Fibroblast of lung (primary cell): ENCODE measurements at places on chromosomes 2 and 18.

GRCh38 chr2:126399001-126399400 lies 257.0 kb upstream of the GYPC start:
- DNase-seq = no peak

- DNase-seq = no peak
Measured at GRCh38 chr2:41000374-41000773, 548.5 kb upstream of the SLC8A1 start.

DNA sequence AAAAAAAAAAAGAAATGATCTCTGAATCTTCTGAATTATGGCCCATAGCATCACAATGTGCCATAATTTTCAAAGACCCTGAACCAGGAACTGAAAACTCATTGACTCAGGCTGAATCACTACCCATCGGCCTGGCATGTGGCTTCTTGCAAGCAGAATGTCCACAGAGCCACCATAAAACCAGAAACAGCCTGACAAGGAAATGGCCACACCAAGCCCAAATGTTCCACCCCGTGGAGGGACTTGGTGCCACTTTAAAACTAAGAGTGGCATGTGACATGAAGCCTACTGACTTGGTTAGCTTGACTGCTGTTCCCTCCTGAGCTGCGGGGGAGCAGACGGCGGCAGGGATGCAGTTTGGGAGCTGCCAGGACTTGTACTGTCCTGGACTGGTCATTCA lies 71.2 kb upstream of the RBM44 start:
- DNase-seq = peak; percentile 54

DNA sequence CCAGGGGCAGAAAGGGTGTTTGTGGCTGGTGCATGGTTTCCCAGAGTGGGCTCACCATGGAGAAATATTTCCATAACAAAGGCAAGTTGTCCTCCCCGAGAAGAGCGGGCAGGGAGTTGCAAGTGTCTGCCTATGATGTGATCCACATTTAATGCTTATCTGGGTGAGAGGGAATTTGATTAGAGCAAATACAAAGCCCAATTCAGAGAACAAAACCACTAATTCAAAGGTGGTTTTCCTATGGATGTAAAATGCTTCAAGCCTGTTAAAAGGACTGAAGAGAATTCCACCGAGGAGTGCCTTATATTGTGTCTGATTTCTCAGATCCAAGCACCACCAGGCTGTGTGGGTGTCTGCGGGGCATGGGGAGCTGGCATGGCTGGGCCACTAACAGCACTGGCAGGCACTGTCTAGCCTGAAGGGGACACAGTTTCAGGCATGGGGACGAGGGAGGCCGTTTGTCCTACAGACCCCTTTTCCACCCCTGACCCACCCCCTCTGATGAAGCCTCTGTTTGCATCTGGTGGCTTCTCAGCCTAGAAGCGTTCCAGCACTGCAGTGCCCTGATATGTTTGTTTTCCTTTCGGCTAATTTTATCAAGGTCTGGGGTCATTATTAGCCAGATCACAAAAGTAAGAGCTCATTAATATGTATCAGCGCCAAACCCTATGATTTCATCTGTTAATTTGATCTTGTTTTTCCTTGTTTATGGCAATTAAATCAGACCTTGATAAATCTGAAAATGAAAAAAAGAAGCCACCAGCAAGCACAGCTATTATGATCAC lies 357.3 kb downstream of the HRH4 start:
- no peak for DNase-seq

GRCh38 chr2:138649571-138649970 lies 130.6 kb downstream of the NXPH2 start:
- DNase-seq = peak; percentile 30

DNA sequence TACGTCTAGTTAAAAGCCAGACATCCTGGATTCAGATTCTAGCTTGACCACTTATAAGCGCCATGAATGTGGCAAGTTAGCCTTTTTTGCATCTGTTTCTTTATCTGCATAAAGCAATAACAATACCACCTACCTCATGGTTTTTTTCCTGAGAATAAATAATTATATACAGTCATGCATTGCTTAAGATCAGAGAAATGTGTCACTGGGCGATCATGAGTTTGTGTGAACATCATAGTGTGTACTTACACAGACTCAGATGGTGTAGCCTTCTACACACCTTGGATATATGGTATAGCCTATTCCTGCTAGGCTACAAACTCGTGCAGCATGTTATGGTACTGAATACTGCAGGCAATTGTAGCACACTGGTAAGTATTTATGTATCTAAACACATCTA lies 84.7 kb upstream of the PELI1 start:
- no peak for DNase-seq

GRCh38 chr2:23301136-23301535 lies 83.8 kb upstream of the KLHL29 start:
- peak; percentile 1 for DNase-seq

GRCh38 chr2:138720035-138720838 lies 60.0 kb downstream of the NXPH2 start:
- no peak for DNase-seq

DNA sequence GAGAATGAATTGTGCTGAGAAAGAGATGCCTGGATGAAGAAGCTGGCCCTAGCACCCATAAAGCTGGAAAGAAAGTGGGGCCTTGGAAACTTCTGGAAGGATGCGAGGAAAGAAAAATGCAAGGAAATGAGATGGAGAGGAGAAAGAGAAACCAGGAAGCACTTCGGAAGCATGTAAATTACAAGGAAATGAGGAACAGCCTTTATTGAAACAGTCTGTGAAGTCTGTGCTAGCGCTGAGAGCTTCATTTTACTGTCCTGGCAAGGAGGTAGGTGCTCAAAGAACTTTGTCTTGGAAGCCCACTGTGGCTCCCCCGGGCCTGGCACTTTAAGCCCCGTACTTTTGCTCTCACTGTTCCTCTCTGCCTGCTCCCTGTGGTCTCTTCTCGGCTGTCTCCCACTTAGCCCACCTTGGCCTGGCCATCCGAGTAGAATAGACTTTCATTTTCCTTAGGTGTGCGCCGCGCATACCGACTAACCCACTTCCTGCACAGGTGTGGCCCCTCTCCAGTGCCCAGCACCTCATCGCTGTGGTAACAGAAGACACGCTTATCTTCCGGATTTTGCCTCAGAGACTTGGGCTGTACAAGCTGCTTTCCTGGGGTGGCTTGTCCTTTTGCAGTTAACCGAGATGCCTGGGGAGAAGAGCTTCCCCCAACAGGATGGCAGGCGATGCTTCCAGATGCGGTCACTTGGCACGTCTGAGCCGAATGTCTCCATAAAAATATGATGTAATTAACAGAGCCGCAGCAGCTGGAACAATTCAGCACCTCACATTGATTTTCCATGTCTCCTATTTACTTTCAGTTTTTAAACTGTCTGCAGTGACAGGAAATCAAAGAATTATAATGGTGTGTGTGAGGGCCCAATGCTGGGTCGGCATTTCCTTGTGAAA lies 199.6 kb downstream of the HRH4 start:
- peak; percentile 62 for DNase-seq

DNA sequence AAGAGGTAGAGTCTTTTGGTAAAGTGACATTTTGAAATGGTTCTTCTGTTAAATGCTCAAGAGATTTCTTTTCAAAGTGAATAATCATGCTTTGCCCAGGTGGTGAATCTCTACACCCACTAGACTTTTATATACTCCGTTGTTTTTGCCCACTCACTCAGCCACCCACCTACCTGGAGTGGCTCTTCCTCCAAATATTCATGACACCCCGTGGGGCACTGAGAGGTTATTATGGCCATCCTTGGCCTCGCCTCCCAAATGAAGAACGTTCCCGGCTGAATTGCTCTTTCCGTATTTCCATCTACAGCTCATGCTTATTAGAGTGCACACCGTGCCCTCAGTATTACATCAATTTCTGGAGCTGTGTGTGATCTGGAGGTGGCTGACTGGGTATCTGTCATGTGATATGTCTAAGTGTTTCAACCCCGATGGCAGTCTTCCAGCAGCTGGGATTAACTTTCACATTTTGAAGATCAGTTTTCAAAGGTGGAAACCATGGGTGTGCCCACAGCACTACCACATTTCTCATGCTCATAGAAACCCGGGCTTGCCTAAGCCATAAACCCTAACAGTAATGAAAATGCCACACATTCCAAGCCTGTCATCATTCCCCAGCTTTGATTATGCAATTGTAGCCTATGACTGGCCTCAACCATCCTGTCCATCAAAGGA lies 406.6 kb upstream of the MMADHC start:
- peak; percentile 61 for DNase-seq

DNA sequence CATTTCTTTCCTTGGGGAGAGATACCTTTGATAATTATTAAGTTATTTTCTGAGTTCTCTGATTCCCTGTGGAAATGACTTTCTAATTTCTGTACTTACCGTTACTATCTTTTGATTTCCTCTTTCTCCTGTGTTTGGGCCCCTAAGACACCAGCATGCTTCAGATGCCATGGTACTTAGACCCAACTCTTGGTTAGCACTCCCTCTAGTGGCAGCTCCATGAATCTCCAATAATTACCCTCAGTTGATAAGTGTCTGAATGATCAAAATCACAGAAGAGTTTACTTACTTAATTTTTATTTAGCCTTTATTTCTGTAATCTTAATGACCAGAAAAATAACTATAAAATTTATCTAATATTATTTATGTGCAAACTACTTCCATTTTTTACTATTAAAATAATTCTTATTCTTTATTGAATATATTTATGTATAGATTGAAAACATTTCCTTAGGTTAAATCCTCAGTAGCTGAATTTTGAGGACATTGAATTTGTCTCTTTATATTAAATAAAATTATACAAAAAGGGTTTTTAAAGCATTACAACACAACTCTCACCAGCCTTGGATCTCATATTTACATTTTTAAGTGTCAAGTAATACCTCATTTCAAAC lies 300.4 kb downstream of the KCNS3 start:
- peak; percentile 53 for DNase-seq

DNA sequence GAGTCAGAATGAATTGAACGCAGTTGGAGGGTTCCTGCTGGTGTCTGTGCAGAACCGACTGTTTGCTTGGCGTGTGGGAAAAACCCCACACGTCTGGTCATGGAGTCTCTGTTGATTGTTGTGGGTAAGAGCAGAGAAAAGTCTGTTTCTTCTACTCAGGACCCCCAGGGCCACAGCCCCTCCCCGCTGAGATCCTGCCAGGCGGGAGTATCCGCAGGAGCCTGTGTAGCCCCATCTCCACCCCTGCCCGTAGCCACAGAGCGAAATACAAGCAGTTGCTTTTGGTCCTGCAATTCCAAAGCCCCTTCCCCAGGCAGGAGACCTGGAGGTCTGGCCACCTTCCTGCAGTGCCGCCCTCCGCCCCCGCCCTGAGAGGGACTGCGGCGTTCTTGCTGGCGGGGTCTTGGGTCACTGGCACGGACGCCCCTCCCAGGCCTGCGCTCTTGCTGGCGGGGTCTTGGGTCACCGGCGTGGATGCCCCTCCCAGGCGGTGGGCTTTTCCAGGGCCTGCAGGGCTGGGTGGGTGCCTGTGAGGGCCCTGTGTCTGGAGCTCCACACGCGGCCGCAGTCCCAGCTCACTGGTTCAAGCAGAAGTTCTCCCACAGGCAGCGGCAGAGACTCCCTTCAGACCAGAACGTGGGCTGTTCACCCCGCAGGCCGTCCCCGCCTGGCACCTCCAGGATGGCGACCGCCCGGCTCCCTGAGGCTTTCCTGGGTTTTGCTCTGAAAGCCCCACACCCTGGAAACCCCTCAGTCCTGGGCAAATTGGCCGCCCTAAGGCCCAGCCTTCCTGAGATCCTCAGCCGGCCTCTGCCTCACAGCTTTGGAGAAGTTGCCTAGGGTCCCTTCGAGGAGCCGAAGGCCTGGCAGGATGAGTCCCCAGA lies 76.0 kb upstream of the CTDP1 start:
- no peak for DNase-seq

- DNase-seq = no peak
Measured at GRCh38 chr2:100278986-100279385, 43.3 kb downstream of the LONRF2 start.

- peak; percentile 92 for DNase-seq
Measured at GRCh38 chr2:12918835-12919445, 202.2 kb downstream of the TRIB2 start.

GRCh38 chr2:162840598-162841246 lies 2.2 kb upstream of the KCNH7 start:
- peak; percentile 43 for DNase-seq

GRCh38 chr18:24010673-24011072 lies 3.9 kb upstream of the TTC39C start:
- DNase-seq = no peak

DNA sequence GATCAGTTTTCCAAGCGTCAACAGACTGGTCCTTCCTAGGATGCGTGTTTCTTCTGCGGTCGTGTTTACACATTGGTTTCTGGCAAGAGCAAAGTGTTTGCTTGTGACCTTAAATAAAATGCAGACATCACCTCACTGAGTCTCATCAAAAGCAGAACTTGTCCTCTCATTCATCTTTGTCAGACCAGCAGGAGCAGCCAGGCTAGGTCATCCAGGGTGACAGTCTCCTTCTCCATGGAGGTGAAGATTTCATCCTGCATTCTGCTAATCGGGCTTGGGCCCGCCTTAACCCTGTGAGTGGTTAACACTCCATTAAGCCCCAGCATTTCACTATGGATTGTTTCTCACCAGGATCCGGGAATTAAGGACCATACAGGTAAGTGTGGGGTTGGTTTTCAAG lies 64.2 kb upstream of the PID1 start:
- no peak for DNase-seq

DNA sequence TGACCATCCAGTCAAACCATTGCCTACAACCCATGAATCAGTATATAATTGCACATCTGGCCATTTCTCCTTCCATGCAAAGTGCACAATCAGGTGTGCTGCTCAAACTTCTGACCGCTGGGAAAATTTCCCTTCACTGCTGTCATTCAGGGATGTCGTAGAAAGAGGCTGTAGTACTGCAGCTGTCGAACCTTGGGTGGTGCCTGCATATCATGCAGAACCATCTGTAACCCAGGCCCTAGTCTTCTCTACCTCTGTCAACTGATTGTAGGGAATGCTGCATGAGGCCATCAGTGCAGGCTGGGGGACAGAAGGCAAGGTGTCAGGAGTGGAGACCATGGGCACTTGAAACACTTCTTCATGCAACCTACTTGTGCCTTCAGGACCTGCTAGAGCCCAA lies 267.5 kb downstream of the CALCRL start:
- no peak for DNase-seq

DNA sequence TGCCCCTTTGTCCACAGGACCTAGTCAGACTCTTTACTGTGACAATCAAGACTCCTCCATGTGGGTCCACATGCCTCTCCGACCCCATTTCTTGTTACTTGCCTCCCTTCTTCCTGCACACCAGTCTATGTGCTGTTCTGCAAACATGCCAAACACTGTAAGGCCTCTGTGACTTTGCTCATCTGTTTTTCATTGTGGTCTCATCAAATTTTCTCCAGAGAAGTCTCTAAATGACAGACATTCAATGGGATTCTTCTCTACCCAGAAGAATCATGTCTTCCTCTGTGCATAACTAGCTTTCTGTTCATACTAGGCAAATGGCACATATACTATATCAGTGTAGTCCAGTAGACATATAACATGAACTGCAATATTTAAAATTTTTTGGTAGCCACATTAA lies 43.0 kb upstream of the KCNE4 start:
- no peak for DNase-seq

GRCh38 chr2:120825370-120826259 lies 89.9 kb downstream of the GLI2 start:
- peak; percentile 98 for DNase-seq
